ENCODE measurements at places on chromosomes 3 and 15. TPM values are rescaled to one million over a fixed set of nuclear protein-coding genes. Genes with fewer than 3 reads are reported as not detected.
A peak's percentile ranks its signal among the peaks of the same experiment; 100 is the strongest.

PLAAT1 gene
- total RNA-seq, result not detected

SCN11A gene
- not detected for total RNA-seq

- peak; percentile 56 for DNase-seq
Measured at GRCh38 chr15:70557521-70558258, 205.7 kb downstream of the UACA start.

DNA sequence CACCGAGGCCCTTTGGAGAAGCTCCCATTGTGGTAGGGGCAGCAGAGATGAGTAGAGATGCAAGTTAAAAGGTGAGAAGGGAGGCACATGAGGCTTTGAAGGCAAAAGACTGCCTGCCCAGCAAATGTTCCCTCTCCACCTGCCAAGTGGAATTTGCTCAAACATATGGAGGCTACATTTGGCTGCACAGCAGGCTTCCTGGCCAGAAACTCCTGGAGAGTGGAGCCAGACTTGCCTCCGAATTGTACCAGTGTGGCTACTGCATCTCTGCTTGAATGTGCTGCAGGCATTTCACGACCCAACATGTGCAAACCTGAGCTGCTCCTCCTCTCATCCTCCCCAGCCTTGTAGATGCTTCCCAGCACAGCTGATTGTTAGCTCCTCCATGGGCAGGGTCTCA lies 229.2 kb downstream of the ZNF621 start:
- no peak for DNase-seq

- DNase-seq, result no peak
Measured at GRCh38 chr3:138187296-138188012, at the start of gene ARMC8. ARMC8 (plus strand) TSS chr3:138187301; CDS start chr3:138187555, 254 bp downstream.

- DNase-seq, result no peak
Measured at GRCh38 chr15:76626611-76627010, 278.5 kb downstream of the SCAPER start.

- DNase-seq, result no peak
Measured at GRCh38 chr3:57556459-57557084, 498 bp downstream of the PDE12 start.

GRCh38 chr15:95709959-95710695 lies 620.4 kb upstream of the NR2F2 start:
- DNase-seq, result no peak

- DNase-seq, result no peak
Measured at GRCh38 chr15:82882273-82882928, 70.1 kb downstream of the HOMER2 start.

Measured in ascending aorta (tissue), 2 donors.